ENCODE measurements at places on chromosomes 3 and 15.

DNA sequence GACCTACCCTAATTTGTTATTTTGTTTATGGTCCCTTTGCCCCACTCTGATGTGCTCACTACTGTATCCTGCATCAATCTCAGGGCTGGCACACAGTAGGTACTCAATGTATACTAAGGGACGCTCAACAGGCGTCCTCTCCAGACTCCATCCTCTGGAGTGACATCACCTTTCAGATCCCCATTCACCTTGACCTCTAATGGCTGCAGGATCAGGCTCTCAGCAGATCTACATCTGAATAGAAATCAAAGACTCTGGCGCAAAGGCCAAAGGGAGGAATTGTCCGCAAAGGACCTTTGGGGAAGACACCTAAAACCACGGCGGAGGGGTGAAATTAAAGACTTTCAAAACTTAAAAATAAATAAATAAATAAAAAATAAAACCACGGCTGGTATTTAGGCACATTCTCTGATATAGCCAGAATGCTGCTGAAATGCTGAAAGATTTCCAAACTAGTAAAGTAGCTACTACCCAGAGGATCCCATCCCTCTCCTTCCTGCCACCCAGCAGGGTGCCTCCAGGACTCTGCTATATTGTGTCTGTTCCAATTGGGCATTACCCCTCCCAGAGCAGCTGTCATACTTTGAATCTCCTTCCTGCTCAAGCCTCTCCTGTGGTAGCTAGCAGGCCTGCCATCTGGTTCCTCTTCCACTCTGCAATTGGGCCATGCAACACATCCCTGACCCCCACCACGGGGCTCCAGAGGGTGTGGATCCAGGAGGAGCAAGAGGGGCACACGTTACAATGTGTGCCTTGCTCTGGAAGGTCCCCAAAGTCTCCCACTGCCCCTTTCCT, 6.1 kb downstream of the SHF start:
- no peak for DNase-seq

DNA sequence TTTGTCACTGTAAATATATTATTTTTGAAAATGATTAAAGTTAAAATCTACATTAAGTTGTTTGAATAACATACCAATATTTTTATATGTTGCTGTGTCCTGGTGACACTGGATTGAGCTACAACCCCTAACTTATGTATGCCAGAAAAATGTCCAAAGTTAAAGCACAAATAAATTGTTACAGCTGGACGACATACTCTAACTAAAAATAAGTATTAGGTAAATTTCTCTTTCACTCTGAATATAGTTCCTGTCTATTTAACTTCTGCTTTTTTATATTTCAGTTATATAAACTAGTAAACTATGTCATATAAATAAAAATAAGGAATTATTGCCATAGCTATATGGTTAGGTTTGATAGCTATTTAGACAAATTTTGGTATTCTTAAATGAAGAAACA, 118.5 kb upstream of the SAMMSON start:
- DNase-seq: no peak

DNA sequence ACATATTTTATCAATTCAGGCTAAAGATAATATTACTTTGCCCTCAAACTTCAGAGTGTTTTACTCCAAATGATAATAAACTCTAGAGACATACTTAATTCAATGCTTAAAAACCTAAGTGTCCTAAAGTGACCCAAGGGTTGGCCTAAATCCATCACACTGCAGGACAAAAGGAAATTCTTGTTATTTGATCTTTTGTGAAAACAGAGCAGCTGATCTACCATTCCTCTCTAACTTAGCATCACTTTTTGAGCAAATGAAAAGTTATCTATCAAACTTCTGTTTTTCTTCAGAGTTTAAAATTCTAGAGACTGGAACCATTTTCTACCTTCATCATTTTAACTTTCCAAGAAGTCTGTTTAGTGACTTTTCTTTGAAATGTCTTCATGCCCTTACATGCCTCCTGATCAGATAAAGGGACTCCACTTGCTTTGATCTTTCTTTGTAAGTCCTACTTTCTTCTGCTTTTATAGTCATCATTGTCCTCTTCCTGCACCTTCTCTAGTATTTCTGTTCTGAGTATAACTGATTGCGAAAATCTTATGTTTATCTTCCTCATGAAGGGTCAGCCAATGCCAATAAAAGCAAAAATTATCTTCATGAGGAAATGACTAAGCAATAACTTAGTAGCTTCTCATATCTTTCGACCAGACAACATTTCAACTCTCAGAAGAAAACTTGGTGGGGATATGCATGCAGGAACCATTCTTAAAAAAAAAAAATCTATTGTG, 378.7 kb upstream of the TGFBR2 start:
- no peak for DNase-seq

GRCh38 chr3:100482176-100482575, 10.2 kb upstream of the TMEM45A start:
- no peak for DNase-seq

DNA sequence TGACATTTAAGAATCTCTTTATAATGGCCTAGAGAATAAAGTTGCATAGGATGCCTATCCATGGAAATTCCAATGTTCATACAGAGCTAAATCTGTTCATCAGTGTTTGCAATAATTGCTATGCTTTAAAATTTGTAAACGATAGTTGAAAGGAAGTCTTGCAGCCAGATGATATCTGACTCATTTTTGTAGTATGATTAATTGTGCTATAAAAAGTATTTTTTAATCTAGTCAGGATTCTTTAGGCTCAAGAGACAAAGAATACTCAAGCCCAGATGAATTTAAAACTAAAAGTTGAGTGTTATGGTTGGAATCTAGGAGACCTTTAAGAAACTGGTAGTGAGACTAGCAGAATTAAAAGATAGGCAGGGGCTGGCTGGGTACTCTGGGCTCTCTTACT, 50.5 kb downstream of the SUCNR1 start:
- no peak for DNase-seq

DNA sequence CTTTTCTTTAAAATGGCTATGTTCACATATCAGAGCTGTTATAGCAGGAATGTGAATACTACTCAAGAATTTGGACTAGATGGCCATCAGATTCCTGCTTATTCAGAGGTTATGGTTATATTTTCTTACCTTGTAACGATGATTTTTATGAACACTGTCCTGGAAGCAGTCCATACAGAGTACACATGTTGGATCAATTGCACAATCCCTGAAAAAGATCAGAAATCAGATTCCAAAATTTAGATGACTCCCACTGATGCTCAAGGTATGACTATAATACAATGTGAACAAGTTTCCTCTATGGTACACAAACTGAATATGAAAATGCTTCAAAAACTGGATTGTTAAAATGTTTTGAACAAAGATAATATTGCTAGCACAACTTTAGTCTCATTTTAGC, 23.3 kb downstream of the UBR1 start:
- no peak for DNase-seq

DNA sequence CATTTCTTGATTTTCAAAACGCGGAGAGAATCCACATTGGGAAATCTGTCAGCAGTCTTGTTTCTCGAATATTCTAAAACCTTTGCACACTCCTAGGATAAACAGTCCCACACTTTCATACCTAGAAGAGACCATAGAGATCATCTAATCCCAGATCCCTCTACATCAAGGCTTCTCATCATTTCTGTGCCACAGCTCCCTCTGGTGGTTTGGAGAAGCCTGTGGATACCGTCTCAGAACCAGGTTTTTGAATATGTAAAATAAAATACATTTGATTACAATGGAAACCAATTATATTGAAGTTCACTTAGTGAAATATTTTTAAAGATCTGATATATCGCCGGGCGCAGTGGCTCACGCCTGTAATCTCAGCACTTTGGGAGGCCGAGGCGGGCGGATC, 211.9 kb upstream of the GOLGA6L4 start:
- no peak for DNase-seq

GRCh38 chr15:22895465-22896190, 57.2 kb downstream of the NIPA2 start:
- DNase-seq: no peak

- DNase-seq: no peak
Measured at GRCh38 chr15:54322341-54322740, 344.1 kb downstream of the UNC13C start.

- no peak for DNase-seq
Measured at GRCh38 chr15:60782316-60782715, 303.4 kb upstream of the ICE2 start.

GRCh38 chr15:59299929-59300617, 72.6 kb downstream of the MYO1E start:
- peak; percentile 30 for DNase-seq

GRCh38 chr3:123453675-123454074, 4.8 kb upstream of the ADCY5 start:
- no peak for DNase-seq

GRCh38 chr15:90957791-90958190, 3.1 kb downstream of the RCCD1 start:
- no peak for DNase-seq

GRCh38 chr3:179116816-179117215, 31.3 kb upstream of the PIK3CA start:
- DNase-seq: no peak

- DNase-seq: no peak
Measured at GRCh38 chr3:158571969-158572765, 1.2 kb downstream of the MLF1 start.

DNA sequence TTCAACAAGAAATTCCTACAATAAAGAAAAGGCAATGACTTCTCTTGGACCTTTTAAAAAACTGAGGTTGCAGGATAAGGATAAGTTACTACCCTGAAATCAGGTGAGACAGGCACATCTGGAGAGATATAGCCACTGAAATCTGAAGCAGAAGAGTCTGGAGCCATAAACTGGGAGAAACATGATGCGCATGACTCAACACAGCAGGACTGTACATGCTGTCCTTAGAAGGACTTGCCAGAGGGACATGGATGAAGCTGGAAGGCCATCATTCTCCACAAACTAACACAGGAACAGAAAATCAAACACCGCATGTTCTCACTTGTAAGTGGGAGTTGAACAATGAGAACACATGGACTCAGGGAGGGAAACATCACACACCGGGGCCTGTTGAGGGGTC, 1020.2 kb downstream of the AGBL1 start:
- DNase-seq: no peak

DNA sequence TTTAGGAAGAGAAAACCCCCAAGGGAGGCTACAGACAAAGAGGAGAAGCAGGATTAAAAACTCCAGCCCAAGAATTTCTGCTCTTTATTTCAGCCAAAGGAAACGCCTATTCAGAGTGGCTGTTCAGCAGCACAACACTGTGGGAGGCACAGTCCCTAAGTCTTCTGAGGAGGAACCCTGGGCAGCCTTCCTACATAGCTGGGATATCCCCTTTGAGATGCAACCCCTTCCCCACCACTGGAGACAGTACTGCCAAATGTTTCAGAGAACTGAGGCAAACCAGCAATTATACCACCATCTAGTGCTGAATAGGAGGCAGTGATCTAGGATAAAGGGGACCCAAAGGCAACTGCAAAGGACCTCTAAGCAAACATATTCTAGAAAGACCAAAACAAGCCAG, 168.1 kb downstream of the VPS13C start:
- DNase-seq: no peak

- no peak for DNase-seq
Measured at GRCh38 chr15:80950291-80951078, 39.1 kb downstream of the MESD start.

GRCh38 chr15:57213862-57214261, 162.4 kb upstream of the CGNL1 start:
- no peak for DNase-seq

- peak; percentile 86 for DNase-seq
Measured at GRCh38 chr3:42556089-42556632, 25.6 kb downstream of the SEC22C start.

DNA sequence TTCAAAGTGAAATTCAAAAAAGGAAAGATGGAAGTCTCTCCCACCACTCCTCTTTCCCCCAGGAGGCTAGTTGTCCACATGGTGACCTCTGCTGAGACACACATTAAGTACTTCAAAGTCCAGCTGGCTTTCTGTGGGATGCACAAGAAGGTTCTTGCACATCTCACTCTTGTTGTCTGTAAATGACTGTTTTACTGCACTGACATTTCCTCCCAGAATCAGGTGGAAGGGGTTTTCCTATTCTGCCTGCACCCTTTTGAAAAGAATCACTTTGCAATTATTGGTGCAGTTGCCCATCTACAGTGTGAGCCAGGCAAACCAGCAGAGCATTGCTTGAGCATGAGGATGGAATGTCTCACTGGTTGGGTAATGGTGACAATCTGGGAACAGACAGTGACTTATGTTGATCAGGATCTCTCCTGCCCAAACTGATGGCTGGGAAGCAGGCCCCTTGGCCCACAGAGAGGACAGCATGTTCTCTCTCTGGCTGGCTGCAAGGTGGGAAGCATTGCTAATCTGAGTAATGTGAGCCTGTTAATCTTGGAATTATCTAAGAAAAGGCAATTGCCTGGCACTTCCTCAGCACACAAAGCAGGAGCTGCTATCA, 347.7 kb upstream of the SATB1 start:
- no peak for DNase-seq

DNA sequence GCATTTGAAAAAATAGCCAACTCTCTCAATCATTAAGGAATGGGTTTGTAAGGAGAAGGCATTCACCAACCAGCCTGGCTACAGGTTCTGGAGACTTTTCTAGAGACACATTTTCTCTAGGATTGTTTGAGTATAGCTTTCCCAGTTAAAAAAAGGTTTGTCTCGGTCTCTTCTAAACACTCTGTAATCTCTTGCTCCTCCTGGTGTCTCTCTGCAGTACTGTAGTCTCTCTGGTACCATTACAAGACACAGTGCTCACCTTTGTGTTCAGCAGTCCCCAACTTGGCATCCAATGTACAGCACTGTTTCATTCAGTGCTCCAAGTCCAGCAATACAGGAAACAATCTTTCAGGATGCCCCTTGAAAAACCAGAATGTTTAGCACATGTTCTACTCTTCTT, 534.4 kb downstream of the ZNF385D start:
- DNase-seq: no peak

GRCh38 chr3:46998852-46999515, 19.5 kb downstream of the NBEAL2 start:
- no peak for DNase-seq

DNA sequence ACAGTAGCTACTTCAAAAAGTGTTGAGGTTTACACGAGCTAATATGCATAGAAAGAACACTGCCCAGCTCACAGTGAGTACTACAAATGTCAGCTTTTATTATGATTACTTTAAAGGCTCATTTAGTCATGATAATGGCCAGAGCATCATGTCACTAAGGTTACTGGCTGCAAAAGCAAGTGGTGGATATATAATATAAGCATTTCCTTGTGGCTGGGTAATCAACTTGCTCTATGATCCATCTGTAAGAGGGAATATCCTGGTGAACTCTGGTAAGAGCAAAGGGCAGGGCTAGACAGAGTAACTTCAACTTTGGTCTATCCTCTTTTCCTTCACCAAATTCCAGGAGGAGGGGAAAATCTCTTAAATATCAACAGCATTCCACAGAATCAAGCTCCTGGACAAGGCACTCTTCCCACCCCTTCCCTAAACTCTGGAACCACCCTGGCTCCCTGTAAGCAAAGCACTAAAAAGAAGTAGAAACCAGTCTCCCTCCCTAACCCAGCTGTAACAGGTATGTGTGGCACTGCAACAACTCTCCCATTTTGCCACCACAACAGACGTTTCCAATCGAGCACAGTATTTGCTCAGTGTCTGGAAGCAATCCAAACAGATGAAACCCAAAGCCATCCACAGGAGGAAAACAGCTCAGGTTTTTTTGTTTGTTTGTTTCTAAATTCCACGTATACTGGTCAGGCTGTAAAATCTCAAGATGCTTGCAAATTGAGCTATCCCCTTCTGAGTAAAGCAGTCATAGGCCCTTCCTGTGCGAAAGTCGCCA, 13.4 kb downstream of the B4GALT4 start:
- no peak for DNase-seq

GRCh38 chr15:90191794-90192509, 9.2 kb upstream of the SEMA4B start:
- peak; percentile 77 for DNase-seq

- no peak for DNase-seq
Measured at GRCh38 chr3:186362988-186363387, 954 bp upstream of the DGKG start.
